Activated T-cell treated with anti-CD3 and anti-CD28 coated beads for 48 hours (primary cell): ENCODE measurements at places on chromosomes 5 and 9.

DNA sequence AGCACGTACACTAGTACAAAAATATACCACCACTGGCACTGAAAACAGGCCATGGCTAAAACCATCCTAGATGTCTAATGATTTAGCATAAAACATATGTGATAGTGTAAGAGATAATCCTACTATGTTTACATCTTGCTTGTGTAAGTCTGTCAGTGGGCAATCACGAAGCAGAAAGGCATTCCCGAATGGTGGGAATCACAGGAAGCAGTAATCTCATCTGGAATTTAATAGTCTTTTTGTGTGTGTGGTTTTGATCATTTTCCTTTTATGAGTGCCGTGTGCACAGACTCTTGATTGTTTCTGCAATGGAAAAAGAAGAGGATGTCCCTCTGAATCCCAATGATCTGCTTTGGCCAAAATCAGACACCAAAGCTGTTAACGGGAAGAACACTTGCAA, 200.5 kb downstream of the EBF1 start:
- no peak for DNase-seq

- DNase-seq = no peak
Observed at GRCh38 chr9:373759-374206, 159.1 kb downstream of the DOCK8 start.

DNA sequence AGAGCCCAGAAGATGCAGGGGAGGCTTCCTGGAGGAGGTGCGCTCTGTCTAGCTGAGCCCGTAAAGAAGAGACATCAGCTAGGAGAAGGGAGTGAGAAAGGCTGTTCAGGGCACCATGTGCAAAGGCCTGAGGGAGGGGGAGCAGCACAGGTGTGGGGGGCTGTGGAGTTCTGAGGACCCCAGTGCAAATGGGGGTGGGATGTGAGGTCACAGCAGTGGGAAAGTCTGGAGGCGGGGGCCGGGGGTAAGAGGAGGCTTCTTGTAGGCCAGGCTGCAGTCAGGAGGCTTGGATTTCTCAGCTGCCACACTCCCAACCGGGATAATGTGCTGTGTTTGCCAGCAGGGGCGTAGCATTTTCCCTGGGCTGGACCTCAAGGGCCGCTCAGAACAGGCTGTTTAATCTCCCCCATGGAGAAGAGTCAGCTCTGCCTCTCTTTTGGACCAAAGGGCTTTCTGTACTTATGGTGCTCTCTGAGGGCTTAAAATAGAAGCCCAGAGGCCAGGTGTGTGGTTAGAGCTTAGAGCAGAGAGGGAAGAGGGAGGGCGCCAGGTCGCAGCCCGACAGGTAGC, 5.7 kb downstream of the NEURL1B start:
- DNase-seq = no peak

DNA sequence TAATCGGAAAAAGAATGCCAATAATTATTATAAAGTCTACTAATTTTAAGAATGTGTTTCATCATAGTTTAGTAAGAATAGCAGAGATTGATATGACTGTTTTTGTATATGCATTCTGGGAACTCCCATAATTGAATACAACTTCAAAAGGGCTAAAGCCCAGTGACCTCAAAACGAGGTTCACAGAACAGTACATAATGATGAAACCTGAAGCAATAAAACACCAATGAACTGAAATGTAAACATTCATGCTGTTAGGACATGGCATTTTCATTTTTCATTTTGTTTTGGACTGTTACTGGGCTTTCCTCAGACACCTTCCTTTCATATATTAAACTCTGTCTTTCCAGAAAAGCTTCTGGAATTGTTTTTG, 684 bp upstream of the JMY start:
- no peak for DNase-seq

DNA sequence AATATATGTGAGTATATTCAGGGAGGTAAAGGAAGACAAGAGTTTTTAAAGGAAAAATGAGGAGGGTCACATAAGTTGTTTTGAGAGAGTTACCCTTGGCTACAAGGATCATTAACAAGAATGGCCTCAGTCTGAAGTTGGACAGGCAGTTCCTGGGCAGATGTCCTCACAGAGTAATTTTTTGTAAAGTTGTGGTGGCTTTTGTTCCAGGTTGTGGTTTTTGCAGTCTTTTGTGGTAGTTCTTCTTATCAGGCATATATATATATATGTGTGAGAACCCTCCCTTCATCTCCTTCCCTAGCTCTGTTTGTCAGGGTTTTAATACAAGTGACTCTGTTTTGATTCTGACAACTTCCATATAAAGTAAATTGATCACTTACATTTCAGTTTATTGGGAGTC, 60.0 kb downstream of the CSNK1G3 start:
- DNase-seq = no peak

DNA sequence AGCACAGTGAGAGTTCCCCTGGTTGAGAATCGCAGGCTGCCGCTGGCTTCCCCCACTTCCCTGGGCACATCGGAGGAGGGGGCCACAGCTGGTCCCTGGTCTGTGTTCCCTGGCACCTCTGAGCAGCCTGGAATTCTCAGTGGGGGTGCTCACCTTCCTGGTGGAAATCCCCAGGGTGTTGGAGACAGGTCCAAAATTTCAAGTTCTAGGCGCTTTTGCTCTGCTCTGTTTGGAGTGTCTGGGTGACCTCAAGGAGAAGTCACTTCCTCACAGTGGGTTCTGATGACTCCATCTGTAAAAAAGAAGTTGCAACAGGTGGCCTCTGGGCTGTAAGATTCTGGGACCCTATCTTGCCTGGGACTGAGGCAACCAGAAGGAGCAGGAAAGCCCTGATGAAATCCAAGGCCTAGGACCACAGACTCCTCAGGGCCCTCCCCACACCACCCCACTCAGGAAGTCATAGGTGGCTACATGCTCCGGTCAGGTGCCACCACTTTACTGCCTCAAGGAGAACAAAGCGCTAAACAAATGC, at the start of gene TRAF1:
TRAF1 (minus strand) TSS at position 400 of the 532 bp plus-strand sequence. CDS start 721 bp downstream, outside the sequence.
- DNase-seq = no peak

DNA sequence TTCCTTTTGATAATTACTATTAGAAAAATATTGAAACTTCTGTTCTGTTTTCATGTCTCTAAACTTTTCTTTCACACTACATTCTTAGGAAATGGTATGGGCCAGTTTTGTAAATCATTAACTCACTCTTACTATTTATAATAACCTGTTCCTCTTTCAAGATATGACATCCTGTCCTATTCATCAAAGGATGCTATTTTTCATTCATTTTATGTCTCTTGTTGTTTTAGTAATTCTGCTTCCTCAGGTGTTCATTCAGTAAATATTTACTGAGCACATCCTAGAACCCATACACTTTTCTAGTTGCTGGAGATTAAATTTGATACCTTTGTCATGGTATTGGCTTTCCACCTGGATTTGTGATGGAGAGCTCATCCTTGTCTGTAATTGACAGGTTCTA, 58.0 kb downstream of the GDA start:
- DNase-seq = no peak

GRCh38 chr5:14148890-14149671, 5.9 kb downstream of the TRIO start:
- DNase-seq = no peak

DNA sequence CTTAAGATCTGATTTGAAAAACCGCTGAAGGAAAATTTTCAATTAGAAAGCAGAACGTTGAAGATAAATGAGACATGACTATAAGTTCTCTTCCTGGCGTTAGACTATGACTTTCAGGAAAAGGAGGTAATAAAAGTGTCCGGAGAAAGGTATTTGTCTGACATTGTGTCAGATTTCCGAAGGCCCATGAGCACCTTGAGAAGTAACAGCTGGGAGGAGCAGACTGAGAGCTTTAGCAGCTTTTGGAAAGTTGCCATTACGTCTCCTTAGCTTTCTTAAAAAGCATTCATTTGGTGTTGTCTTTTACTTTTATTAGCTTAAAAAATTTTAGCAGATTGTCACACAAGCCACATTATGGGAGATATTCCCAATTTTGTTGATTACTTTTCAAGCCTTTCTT, 363.5 kb downstream of the NDUFS4 start:
- no peak for DNase-seq
